ENCODE measurements at places on chromosomes 16 and 17. TPM values are rescaled to one million over a fixed set of nuclear protein-coding genes. Genes with fewer than 3 reads are reported as not detected.

Gene UMOD
- not detected for total RNA-seq

GRCh38 chr16:85152414-85153030 lies 40.2 kb upstream of the CIBAR2 start:
- H3K4me3 ChIP-seq = no peak overlapping the region
- H3K4me1 ChIP-seq = peaks cover 39% of the 10 kb centered on the region
- H3K36me3 ChIP-seq = no peaks in the 10 kb centered on the region
- H3K27me3 ChIP-seq = no peaks in the 10 kb centered on the region

- no peaks in the 10 kb centered on the region for H3K36me3 ChIP-seq
- H3K4me3 ChIP-seq = no peak overlapping the region
- H3K4me1 ChIP-seq = peaks cover 9% of the 10 kb centered on the region
- no peak for DNase-seq
- H3K27me3 ChIP-seq = no peaks in the 10 kb centered on the region
These were observed 2.0 kb upstream of the ARRB2 start for GRCh38 chr17:4708436-4708835.

GRCh38 chr17:47064684-47065083 lies 85.6 kb upstream of the RPRML start:
- no peak for DNase-seq
- H3K4me1 ChIP-seq = peaks cover 19% of the 10 kb centered on the region
- no peak overlapping the region for H3K4me3 ChIP-seq
- no peaks in the 10 kb centered on the region for H3K36me3 ChIP-seq
- H3K27ac ChIP-seq = no peak overlapping the region
